ENCODE measurements at places on chromosomes 7 and 10.

GRCh38 chr7:32204361-32205018, 134.3 kb upstream of the PDE1C start:
- DNase-seq, result peak; percentile 56

DNA sequence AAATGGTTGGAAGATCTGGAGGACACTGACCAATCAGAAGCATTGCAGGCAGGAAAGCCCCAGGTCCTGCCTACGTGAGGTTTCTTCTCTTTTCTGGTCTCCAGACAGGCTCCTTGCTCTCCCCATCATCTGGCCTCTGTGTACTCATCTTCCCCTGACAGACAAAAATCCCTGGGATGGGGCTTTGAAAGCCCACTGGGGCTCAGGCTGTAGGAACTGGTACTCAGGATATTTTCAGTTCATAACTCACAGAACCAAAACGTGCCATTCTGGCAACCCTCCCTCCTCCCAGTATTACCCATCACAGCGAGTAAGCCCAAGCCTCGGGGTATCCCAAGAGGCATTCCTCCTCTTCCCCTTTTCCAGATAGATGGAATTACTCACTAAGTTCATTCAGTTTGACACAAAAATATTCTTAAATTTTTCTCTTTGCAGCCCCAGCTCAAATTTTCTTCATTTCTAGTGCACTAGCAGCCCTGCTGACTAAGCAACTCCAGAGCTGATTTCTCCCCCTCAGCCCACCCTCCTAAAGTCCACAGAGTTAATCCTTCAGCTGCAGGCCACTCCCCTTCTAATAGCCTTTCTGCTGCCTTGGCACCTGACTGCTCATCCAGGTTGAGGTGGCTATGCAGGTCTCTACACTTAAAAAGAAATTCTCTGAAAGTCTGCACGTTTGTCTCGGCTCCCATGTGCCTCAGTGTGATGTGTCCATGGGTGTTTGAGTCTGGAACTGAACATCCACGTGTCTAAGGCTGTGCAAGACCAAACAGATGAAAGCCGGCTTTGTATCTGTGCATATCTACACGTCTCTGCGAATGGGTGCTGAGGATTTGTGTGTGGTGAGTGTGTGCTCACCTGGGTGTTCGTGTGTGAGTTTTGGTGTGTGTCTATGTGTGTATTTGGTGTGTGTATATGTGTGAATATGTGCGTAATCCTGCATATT, 331.4 kb downstream of the CCSER2 start:
- DNase-seq, result no peak

DNA sequence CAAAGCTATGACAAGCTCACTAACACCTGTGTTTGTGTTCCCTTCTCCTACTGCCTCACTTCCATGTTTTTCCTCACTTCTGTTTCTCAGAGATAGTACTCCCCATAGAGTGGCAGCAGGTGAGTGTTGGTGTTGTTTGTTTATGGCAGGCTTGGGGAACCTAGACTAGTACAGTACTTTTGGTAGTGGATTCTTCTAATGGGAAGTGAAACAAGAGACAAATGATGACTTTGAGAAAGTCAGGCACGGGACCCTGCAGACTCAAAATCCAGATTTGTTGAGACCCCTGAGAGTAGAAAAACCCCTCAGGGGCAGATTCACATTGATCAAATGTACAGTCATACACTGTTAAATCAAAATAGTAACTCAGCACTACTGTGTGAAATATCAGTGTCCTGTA, 6.4 kb upstream of the CFAP69 start:
- DNase-seq, result no peak

GRCh38 chr10:17409170-17409733, 45.1 kb downstream of the ST8SIA6 start:
- no peak for DNase-seq

GRCh38 chr7:101743995-101744360, 73.4 kb upstream of the CUX1 start:
- DNase-seq, result no peak

DNA sequence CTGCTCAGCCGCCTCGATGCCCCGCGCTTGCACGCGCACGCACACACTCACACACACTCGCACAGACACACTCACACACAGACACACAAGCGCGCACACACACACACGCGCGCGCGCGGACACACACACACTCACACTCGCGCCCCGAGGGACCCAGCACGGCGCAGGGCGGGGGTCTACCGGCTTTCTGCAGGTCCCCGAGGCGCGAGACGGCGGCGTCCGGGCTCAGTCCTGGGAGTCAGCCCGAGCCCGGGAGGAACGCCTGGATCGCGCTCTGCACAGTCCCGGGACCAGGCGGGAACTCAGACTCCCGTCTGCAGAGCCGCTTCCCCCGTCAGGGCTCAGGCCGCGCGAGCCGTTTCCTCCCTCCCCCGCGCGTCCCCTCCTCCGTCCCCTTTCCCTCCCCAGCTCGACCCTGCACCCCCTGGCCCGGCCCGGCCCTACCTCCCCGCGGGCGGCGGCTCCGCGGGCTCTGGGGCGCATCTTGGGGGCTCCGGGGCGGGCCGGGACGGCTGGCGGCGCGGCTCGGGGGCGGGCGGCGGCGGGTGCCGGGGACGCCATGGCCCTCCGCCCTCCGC, 464 bp downstream of the DENND2A start:
- no peak for DNase-seq

DNA sequence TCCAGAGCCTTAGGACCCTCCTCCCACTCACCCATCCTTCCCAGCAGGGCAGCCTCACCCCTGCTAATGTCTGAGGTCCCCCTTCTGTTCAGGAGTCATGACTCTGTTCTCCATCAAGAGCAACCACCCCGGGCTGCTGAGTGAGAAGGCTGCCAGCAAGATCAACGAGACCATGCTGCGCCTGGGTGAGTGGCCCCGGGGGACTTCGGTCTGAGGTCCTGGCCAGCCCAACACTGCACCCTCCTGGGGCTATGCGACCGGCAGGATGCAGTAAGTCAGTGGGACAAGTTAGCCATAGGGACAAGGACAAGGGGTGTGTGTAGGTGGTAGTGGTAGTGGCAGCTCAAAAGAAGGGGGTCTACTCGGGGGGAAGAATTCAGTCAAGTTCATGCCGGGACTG, 16.2 kb upstream of the AHCYL2 start:
- no peak for DNase-seq

DNA sequence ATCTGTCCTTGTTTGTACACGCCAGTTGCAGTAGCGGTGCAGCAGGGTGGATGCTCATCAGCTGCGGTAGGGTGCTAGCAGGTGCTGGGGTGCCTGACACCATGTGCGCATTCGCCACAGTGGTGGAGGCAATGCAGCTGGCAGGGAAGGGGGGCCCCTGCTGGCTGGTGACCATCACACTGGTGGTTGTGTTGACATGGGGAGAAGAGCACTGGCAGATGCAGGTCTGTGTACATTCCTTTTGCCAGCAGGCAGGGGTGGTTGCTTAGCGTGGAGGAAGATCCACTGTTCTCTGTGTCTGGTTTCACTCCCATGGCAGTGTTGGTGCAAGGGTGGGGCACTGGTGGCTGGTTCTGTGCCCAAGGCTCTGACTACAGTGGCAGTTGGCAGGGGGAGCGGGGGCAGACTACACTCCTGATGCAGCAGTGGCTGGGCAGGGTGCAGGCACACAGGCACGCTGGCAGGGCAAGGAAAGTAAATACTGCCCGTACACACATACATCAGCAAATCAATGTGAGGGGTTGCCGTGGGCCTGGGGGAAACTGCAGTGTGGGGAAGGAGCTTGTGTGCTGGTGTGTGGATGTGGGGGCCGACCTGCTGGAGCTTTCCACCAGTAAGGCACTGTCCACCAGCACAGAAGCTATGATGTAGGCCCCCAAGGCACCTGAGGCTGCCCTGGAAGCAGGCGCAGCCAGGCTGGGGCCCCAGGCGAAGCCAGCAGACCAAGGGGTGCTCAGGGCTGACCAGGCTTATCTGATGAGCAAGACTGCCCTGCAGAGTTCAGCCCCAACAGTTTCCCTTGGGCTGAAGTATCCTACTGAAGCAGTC, 87.2 kb upstream of the UNC5B start:
- DNase-seq, result no peak

DNA sequence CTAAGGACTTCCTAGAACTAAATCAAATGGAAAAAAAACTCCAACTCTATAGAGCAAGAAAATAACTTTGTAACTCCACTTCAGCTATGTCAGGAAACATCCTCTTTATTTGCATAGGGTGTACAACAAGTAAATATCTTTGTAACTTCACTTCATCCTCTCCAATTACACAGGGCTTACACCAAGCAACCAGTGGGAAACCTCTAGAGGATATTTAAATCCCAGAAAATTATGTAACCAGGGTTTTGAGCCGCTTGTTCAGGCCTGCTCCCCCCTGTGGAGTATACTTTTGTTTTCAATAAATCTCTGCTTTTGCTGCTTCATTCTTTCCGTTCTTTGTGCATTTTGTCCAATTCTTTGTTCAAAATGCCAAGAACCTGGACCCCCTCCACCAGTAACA, 22.2 kb downstream of the LIPJ start:
- DNase-seq, result no peak

DNA sequence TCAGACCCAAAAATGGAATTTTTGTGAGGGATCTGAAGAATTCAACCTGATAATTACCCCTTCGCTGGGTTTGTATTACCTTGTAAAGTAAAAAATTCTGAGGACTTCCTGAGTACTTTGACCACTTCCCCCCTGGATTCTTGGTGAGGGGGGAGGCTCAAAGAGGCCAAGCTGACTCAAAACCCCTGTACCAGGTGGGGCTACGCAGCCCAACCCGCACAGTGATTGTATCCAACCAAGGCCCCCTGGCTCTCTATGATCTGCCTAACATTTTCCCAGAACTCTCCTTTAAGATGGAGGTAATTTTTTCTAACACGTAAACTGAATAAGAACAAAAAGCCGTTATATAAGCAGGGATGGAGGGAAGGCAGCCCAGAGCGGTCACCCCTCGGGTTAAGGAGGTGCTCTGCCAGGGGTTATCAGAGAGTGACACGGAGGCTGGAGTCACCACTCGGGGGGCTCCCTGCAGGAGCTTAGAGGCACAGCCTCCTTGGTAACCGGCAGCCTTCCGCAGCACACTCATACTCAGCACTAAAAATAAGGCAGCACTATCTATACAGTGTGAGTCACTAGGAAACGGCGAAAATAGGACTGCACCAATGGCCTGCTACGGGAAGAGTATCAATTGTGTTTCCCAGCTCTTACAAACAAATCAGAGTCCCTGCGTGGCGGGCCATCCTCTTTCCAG, 255.4 kb downstream of the ELMO1 start:
- no peak for DNase-seq

GRCh38 chr10:129837909-129838582, 126.0 kb downstream of the EBF3 start:
- DNase-seq, result no peak

DNA sequence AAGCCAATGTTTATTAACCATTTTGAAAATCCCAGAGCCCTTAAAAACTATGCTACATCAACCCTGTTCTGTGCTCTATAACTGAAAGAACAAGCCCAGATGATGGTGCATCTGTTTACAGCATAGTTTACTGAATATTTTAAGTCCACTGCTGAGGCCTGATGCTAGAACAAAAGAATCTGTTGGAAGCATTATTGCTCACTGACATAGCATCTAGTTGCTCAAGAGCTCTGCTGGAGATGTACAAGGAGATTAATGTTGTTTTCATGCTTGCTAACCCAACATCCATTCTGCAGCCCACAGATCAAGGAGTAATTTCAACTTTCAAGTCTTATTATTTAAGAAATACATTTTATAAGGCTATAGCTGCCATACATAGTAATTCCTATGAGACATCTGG, 181.3 kb upstream of the FEZF1 start:
- DNase-seq, result no peak

DNA sequence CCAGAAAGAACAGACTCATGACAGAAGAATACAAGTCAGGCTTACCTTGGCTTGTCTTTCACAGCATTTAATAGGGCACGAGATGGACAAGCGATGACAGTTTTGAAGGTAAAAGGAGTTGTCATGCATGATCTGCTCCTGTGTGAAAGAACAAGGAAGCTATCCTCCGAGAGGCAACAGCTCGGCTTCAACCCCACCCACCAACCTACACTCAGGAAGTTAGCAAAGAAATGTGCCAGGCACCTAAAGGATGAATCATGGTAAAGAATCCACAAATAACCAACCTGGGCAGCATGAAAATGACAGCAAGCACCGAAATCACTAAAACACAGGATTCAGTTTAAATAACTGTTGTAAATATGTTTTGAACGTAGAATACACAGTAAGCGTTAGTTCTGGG, 700.2 kb downstream of the TYW1 start:
- no peak for DNase-seq

- no peak for DNase-seq
These were observed 30.3 kb downstream of the CHAT start for GRCh38 chr10:49644035-49644646.

DNA sequence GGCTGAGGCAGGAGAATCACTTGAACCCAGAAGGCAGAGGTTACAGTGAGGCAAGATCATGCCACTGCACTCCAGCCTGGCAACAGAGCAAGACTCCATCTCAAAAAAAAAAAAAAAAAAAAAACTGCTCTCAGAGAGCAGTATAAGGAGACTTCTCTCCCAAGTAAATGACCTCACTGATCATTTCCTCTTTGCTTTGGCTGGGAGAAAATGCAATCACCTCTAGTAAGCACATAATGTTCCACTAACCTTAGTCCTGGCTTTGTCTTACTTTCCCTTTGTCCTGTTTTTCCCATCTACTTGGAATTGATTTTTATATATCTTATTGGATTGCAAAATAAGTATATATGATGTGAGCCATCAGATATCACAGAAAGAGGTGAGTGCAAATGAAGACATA, 2.5 kb downstream of the SLC25A13 start:
- no peak for DNase-seq

DNA sequence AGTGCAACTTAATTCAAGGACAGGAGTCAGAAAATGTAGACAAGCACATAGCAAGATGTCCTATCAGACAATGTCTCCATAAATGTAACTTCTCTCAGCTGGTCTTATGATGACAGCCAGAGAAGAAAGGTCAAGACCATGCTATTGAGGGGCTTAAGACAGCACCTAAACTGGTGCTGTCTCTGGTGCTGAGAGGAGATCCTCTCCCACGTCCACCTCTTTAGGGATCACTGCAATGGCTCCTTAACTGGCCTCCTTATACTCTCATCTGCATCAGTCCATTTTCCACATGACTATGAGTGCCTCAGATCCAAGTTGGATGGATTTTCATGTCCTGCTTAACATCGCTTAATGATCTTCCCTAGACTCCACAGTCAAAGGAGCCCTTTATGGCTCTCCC, 210.6 kb downstream of the ARL4A start:
- no peak for DNase-seq

GRCh38 chr10:58086144-58086762, 181.4 kb downstream of the IPMK start:
- DNase-seq, result no peak

- no peak for DNase-seq
These were observed 112.8 kb downstream of the SEMA3D start for GRCh38 chr7:85074016-85074415.

DNA sequence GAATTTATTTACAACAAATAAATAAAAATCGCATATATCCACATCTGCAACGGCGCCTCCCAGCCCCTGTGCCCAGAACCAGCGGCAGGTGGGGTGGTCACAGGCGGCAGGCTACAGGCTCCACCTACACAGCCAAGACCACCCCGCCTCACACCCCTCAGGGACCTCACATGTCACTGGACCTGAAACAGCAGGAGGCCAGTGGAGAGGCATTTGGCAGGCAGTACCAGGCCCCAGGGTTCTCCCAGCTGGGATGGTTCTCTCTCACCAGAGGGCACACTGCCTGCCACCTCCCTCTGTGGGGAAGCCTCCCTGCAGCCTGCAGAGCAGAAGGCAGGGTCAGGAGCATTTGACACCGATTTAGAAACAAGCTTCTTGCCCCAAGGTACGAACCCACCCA, 81.5 kb downstream of the MAD1L1 start:
- no peak for DNase-seq

GRCh38 chr10:116526219-116526618, 19.5 kb upstream of the PNLIP start:
- no peak for DNase-seq

GRCh38 chr7:135801045-135801693, 52.6 kb upstream of the FAM180A start:
- peak; percentile 71 for DNase-seq
